ENCODE measurements at places on chromosomes 5 and 9.

DNA sequence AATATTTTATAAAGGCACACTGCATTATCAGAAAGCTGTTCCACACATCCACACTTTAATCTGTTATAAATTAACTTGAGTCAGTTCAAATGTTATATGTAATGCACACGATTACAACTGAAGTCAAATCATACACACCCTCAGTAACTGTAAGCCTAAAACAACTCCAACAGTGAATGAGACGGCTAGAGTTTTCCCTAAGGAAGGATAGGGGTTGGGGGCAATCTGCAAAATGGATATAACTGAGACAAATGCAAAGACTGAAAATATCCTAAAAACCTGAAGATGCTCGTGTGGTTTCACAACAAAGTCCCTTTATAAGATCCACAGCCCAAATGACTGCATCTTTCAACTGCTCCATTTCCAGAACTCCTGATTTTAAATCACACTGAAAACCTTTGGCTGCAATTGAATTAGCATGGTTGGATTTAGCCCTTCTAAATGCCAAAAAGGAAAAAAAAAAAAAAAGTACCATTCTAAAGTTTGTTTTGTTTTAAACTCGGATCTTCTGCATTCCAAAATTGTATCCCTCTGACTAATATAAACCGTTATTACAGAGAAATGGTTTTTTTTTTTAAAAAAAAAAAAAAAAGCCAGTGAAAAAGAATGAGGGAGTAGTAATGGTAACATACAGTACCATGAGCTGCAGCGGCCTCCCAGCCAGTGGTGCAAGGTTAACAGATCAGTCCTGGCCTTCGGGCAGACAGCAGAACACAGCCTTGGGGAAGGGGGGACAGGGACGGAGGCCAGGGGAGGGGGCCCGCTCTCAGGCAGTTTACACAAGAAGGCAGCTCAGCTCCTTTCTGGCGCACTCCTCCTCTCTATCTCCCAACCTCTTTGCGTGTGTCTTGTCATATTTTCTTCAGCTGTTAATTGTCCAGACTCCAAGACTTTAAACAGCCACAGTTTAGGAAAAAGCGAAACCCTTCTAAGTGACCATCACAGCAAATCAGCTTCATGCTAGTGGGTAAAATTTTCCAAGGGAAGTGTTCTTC is 166.1 kb downstream of the BNC2 start:
- H3K27me3 ChIP-seq: no peaks in the 10 kb centered on the region
- peak overlapping the region; percentile 79 for H3K27ac ChIP-seq
- DNase-seq: peak; percentile 79

GRCh38 chr5:95730730-95731570 is at the start of gene RHOBTB3:
RHOBTB3 (plus strand) TSS chr5:95731336; CDS start chr5:95731683, 347 bp downstream.
- H3K27ac ChIP-seq: peak within 1 kb of the TSS; percentile 99
- H3K4me1 ChIP-seq: peaks cover 63% of the 10 kb centered on the region
- H3K27me3 ChIP-seq: no peaks in the 10 kb centered on the region
- DNase-seq: peak; percentile 92
- H3K36me3 ChIP-seq: no peaks in the 10 kb centered on the region

- no peak overlapping the region for H3K4me3 ChIP-seq
- DNase-seq: peak; percentile 51
- H3K27ac ChIP-seq: no peak overlapping the region
These were observed 69.4 kb downstream of the MSX2 start for GRCh38 chr5:174793684-174794328.

DNA sequence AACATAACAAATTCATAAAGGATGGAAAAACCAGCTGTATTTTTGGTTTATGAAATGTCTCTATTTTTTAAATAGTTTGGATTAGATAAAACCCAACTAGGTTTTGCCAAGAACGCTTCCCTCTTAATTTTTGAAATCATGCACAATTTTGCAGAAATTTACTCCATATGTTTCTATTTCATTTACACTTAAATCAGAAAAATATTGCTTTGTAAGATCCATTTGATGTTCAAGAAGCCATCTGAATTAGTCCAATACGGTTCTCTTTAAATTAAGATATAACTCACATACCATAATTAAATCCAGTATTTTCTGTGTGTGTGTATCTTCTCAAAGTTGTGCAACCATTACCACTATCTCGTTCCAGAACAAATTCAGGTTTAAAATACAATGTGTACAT is 78.6 kb upstream of the FBXL7 start:
- no peak overlapping the region for H3K27ac ChIP-seq
- no peaks in the 10 kb centered on the region for H3K27me3 ChIP-seq
- no peaks in the 10 kb centered on the region for H3K36me3 ChIP-seq
- no peak overlapping the region for H3K4me3 ChIP-seq
- no peak for DNase-seq
- no peaks in the 10 kb centered on the region for H3K4me1 ChIP-seq

DNA sequence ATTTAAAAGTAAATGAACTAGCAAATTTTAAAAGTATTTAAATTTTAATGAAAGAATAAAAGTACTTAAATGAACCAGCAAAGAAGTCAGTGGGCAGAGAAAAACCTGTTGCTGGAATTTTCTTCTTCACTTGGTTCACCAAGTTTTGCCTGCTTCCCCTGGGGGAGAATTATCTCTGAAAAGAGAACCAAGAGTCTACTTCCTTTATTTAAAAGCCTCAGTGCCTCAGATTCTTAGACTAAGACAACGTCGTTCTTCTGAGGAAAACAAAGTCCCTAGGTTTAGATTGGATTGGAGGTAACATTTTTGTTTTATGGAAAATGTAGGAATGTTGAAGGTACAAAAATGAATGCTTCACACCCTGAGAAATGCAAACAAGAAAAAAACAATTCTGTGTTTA is 7.4 kb upstream of the KLF4 start:
- no peaks in the 10 kb centered on the region for H3K27me3 ChIP-seq
- H3K4me3 ChIP-seq: no peak overlapping the region
- no peaks in the 10 kb centered on the region for H3K36me3 ChIP-seq
- H3K4me1 ChIP-seq: no peaks in the 10 kb centered on the region

DNA sequence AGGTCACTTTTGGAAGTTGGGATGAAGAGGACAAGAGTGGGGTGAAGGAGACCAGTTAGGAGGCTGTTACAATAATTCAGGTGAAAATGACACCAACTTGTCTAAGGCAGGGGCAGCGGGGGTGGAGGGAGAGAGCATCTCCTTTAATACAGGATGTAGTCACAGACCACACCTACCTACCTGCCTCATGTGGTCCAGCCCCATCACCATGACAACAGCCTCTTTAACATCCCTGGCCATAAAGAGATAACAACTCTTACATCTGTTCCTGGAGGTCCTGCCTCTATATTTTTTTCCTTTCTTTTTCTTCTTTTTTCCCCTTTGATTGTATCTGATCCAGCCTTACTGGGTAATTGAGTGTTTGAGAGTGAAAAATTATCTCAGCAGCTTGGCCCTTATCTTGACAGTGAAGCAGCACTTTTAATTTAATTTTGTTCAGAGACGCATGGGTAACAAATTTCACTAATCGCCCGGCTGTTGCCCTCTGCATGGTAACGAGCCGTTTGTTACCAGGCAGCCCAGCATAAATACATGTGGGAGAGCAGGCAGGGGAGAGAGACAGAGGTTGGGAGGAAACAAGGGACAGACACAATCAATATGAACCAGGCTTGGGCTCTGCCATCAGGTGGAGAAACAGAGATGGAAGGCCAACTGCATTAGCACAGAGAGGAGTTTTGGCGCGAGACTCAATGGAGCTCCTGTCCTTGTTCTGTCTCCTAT is 338.1 kb downstream of the ASTN2 start:
- H3K27me3 ChIP-seq: no peaks in the 10 kb centered on the region
- no peaks in the 10 kb centered on the region for H3K36me3 ChIP-seq
- no peaks in the 10 kb centered on the region for H3K4me1 ChIP-seq

- no peaks in the 10 kb centered on the region for H3K36me3 ChIP-seq
- no peak overlapping the region for H3K4me3 ChIP-seq
- no peaks in the 10 kb centered on the region for H3K27me3 ChIP-seq
- H3K4me1 ChIP-seq: no peaks in the 10 kb centered on the region
These were observed 179.1 kb upstream of the PRLR start for GRCh38 chr5:35409361-35409760.

- no peak for DNase-seq
- no peaks in the 10 kb centered on the region for H3K36me3 ChIP-seq
- no peaks in the 10 kb centered on the region for H3K4me1 ChIP-seq
- no peaks in the 10 kb centered on the region for H3K27me3 ChIP-seq
- H3K4me3 ChIP-seq: no peak overlapping the region
These were observed 52.2 kb upstream of the ABCA1 start for GRCh38 chr9:104980039-104980654.

DNA sequence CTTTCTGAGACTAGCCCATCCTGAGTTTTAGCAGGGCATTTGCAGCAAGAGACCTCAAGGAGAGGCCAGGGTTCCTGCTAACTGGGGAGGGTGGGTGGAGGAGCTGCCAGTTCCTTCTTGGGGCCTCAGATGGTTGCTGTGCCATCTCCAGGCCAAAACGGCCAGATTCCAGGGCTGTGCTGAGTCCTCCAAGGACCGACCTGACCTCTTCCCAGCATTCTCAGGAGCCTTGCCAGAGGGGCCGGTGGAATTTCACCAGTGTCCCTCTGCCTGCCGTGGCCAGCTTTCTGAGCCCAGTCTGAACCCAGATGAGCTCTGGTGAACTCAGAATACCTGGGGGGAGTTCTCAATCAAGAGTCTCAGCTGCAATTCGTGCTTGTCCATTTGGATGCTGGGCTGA is 54.3 kb downstream of the TSTD2 start:
- H3K27me3 ChIP-seq: no peaks in the 10 kb centered on the region
- peak overlapping the region; percentile 36 for H3K27ac ChIP-seq
- peak; percentile 69 for DNase-seq
- peaks cover 29% of the 10 kb centered on the region for H3K36me3 ChIP-seq

GRCh38 chr5:136722086-136722485 is 356.7 kb upstream of the TRPC7 start:
- no peaks in the 10 kb centered on the region for H3K4me1 ChIP-seq
- no peak for DNase-seq
- H3K36me3 ChIP-seq: no peaks in the 10 kb centered on the region
- no peak overlapping the region for H3K4me3 ChIP-seq
- no peaks in the 10 kb centered on the region for H3K27me3 ChIP-seq

GRCh38 chr9:93092251-93092991 is 3.6 kb upstream of the CARD19 start:
- no peaks in the 10 kb centered on the region for H3K36me3 ChIP-seq
- H3K27ac ChIP-seq: no peak overlapping the region
- peak; percentile 61 for DNase-seq
- H3K27me3 ChIP-seq: no peaks in the 10 kb centered on the region
- peaks cover 25% of the 10 kb centered on the region for H3K4me1 ChIP-seq

DNA sequence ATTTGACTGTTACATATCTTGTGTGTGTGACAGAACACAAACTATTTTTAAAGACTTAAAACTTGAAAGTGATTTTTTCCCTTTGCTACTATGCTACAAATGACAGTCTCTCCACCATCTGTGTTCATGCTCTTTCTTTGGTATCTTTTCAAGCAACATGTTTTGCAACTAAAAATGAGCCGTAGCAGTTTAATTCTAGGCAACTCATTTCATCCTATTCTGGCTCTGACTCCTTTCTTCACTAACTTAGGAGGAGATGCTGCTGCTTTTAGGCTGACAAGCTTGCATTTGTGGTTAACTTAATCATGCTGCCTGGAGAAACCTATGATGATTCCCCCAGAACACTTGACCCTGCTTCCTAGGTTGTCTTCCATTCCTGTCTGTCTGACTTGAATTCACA is 100.6 kb downstream of the HACD4 start:
- DNase-seq: no peak
- no peak overlapping the region for H3K4me3 ChIP-seq
- no peak overlapping the region for H3K27ac ChIP-seq

DNA sequence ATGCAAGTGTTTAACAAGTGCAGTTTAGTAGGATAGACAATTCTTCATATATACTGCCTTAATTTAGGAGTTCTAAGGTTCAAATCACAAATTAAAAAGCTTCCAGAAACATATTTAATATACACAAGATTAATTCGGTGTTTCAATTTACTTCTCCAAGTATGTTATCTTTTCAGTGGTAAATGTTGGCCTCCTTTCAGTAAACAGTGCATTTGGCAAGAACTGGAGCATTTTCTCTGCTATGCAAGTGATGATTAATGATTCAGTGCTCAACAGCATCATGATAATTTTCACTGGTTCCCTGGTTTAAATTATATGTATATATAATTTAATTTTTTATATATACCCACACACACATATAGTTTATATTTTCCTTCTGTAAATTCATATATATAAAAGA is 541.7 kb downstream of the EFNA5 start:
- DNase-seq: no peak
- no peaks in the 10 kb centered on the region for H3K4me1 ChIP-seq
- H3K27me3 ChIP-seq: no peaks in the 10 kb centered on the region
- no peaks in the 10 kb centered on the region for H3K36me3 ChIP-seq

GRCh38 chr5:158691631-158692255 is 408.0 kb downstream of the EBF1 start:
- H3K36me3 ChIP-seq: no peaks in the 10 kb centered on the region
- no peaks in the 10 kb centered on the region for H3K27me3 ChIP-seq
- no peak overlapping the region for H3K27ac ChIP-seq
- no peak for DNase-seq
- peaks cover 20% of the 10 kb centered on the region for H3K4me1 ChIP-seq

GRCh38 chr5:93428868-93429267 is 152.2 kb downstream of the NR2F1-AS1 start:
- no peak overlapping the region for H3K4me3 ChIP-seq
- H3K4me1 ChIP-seq: no peaks in the 10 kb centered on the region
- no peak for DNase-seq
- no peaks in the 10 kb centered on the region for H3K36me3 ChIP-seq
- H3K27me3 ChIP-seq: no peaks in the 10 kb centered on the region
- H3K27ac ChIP-seq: no peak overlapping the region

DNA sequence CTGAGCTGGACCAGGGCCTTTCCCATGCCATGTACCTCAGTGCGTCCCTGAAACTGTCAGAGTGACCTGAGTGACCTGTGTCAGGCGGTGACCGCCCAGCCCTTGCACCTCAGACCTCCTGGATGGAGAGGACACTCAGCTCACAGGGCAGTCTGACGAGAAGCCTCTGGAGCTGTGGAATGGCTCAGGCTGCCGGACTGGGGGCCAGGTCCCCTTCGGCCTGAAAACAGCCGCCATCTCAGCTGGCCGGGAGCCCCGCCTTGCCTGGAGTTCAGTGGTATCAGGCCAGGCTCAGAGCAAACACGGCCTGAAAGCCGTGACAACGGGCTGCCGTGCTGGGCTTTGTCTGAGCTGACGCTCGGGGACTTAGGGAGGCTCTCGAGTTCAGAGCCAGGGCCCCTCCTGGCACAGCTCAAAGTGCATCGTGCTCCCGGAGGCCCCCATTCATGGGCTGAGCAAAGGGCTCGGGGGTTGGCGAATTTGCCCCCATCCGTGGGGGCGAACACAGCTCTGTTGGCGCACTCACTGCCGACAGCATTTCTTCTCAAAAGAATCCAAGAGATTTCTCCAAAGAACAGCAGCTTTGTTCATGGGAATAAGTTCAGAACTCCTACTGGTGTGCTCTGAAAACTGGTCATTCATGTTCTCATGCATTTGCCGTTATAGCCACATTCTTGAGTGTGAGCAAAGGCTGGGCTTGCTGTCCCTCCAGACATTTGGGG is 8.4 kb upstream of the SLC9A3 start:
- H3K36me3 ChIP-seq: no peaks in the 10 kb centered on the region
- H3K27me3 ChIP-seq: no peaks in the 10 kb centered on the region
- H3K4me1 ChIP-seq: no peaks in the 10 kb centered on the region
